ENCODE measurements at places on chromosomes 3 and 15.

- no peak for DNase-seq
Measured at GRCh38 chr3:177936721-177937120, 599.5 kb upstream of the KCNMB2 start.

- DNase-seq, result no peak
Measured at GRCh38 chr3:45082142-45082538, 56.0 kb downstream of the CLEC3B start.

DNA sequence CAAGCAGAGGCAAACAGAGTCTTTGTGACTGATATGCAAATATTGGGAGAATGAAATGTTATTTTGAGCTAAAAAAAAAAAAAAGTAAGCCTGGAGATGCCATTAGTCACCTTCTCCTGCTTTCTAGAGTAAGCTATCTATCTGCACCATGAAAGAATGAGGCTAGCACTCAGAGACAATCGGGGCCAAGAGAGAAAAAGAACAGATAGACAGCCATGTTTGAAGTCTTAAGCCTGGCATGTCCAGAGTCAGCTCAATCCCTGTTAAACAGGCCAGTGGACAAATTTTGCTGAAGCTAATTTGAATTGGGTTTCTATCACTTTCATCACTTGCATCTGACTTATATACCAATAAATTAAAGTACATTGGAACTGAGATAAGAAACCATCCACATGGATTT lies 204.4 kb downstream of the SLC9A9 start:
- no peak for DNase-seq

DNA sequence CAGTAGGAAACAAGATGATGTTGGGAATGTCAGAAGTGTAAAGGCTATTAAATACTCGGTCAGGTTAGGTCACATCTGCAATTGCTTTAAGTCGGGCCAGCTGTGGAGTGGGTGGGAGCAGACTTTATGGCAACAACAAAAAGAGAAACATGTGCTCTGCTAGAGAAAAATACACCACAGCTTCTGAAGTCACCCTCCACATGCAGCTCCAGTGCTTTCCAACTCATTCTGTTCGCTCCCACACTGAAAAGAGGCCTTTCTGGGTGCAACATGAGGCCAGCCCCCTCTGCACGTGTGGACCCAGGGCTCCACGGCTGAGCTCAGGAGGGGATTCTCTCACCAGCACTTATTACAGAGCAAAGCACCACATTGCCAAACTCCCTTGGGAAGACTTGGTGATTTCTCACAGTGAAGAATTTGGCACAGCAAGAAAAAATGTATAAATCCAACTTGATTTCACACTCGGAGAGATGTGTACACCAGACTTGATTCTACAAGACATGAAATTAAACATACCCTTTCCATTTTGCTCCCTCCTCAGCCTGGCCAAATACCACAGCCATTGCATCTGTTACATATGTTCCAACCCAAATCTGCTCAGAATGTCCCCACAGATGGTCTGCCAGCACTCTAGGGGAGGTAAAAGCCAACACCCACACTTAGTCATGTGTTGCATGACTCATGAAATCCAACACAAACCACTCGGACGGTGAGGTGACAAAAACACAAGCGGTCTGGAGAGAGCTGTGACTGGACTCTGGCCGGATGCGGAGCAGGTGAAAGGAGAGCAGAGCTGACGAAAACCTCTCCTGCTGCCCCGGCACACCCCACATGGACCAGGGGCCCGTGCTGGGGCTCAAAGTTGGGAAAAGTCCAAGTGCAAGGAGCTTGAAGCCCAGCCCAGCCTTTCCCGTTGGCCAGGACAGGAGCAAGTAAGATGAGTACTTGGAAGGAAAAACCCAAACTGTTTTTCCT lies 74.6 kb downstream of the ITGB5 start:
- no peak for DNase-seq

GRCh38 chr3:27596921-27597320 lies 112.7 kb upstream of the SLC4A7 start:
- no peak for DNase-seq

DNA sequence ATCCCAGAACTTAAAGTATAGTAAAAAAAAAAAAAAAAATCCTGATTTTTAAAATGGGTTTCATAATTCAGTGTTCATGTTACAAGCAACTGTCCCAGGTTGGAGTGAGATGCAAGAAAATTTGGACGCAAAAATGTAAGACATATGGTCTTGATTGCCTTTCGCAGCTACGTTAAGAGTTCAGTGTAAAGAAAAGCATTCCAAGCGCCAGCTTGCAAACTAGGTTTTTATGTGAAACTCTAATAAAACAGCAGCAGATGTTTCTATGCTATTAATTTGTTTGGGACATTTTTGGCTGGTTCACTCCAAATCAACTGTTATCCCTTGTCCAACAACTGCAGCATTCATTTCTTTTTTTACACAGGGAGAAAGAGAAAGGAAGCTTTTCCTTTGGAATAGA lies 957.8 kb downstream of the ROBO1 start:
- no peak for DNase-seq

GRCh38 chr15:66777596-66778313 lies 75.7 kb downstream of the SMAD6 start:
- no peak for DNase-seq

DNA sequence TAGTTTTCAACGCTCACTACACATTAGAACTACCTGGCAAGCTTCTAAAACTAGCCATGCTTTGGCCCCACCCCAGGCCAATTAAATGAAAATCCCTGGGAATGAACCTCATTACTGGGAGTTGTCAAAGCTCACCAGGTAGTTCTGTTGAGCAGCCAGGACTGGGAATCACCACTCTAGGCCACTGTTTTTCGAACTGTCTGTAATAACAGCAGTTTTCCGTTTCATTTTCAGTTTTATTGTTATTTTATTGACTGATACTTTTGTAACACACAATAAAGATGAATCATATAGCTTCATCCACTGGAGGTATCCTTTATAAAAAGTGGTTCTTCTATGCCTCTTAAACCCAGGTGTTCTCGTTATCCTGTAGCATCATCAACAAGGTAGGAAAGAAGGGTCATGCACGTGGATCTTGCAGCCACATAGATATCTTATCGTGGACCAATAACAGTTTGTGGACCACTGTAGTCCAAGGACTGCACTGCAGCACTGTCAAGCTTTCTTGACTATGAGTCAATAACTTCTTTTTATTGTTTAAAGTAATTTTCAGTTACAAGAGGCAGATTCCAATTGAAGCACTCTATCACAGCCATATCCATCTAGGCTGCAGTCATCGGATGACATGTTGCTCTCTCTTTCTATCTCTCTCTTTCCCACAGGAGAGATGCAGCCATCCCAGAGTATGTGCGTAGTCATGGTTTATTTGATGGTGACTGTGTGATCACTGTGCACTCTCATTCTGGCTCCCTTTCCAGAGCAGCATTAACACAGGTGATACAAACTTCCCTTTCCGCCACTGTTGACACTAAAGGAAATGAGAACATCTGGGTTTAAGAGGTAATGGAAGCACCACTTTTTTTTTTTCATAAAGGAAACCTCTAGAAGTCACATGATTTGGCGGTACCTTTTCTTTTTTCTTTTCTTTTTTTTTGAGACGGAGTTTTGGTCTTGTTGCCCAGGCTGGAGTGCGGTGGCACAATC lies 39.0 kb upstream of the BLM start:
- DNase-seq, result no peak

DNA sequence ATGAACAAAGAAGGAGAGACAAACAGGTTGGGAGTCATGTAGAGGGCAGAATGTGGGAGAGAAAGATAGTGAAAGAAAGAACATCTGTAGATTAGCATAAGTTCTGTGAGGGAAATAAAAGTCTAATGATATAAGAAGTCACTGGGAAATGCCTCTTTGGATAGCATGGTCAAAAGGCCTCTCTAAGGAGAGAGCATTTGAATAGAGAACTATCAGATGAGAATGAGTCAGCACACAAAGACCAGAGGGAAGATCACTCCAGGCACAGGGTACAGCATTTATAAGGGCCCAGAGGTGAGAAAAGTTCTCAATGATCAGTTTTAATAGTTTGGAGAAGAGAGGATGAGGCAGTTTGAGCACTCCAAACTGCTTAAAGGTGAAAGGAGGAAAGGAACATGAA lies 7.9 kb upstream of the CPNE4 start:
- DNase-seq, result no peak

DNA sequence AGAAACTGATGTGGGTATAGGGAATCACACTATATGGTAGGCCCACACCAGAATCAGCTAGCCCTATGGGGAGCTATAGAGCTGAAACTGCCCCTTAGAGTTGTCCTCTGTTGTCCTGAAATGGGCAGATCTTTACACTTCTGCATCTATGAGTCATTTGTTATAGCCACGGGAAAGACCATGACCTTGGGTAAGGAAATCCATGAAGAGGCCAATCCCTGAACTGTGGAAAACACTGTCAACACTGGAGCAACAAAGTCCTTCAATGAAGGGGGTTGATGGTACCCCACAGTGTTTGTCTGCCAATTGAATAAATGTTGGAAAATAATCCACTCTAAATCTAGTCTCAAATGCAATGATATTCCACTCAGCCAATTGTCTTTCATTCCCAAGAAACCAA lies 5.2 kb upstream of the CD200R1 start:
- no peak for DNase-seq

- DNase-seq, result no peak
Measured at GRCh38 chr3:110324171-110324705, 747.4 kb upstream of the NECTIN3 start.

DNA sequence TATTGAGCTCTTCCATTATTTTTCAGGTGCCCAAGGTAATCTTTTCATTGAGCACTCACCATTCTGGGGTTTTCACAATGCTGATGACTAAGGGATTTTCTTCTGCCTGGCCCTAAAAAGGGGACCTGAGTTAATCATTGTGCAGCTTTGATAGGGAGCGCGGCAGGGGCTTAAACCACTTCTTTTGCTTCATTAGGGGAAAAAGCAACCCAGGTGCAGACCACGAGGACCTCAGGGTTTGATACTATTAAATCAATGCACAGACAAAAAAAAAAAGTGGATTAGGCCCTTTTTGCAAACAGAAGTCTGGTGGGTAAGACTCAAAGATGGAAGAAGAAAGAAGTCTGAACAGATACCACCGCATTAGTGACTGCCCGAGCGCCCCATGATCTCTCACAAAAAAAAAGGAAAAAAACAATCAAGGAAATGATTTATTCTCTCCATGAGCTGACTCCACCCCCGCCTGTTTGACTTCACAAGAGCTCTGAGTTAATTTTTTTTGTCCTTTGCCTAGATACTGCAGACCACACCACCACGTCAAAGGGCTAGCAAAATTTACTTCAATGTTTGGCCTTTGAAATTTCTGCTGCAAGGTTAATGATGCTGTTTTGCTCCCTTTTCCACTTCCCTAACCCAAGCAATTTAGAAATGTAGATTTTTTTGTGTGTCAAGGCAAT lies 78.0 kb upstream of the FEZF2 start:
- DNase-seq, result no peak

DNA sequence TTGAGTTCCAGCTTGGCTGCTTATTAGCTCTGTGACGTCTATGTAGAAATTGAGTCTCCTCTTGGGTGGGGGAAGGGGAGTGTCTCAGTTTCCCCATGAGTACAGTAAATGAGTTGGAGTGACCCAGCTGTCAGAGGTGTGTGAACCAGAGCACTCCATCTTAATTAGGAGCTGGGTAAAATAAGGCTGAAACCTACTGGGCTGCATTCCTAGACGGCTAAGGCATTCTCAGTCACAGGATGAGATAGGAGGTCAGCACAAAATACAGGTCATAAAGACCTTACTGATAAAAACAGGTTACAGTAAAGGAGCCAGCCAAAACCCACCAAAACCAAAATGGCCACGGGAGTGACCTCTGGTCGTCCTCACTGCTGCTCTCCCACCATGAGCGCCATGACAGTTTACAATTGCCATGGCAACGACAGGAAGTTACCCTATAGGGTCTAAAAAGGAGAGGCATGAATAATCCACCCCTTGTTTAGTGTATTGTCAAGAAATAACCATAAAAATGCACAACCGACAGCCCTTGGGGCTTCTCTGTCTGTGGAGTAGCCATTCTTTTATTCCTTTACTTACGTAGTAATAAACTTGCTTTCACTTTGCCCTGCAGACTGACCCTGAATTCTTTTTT lies 222.4 kb downstream of the CACNA2D3 start:
- no peak for DNase-seq

GRCh38 chr3:190169243-190169642 lies 48.5 kb upstream of the P3H2 start:
- DNase-seq, result no peak

DNA sequence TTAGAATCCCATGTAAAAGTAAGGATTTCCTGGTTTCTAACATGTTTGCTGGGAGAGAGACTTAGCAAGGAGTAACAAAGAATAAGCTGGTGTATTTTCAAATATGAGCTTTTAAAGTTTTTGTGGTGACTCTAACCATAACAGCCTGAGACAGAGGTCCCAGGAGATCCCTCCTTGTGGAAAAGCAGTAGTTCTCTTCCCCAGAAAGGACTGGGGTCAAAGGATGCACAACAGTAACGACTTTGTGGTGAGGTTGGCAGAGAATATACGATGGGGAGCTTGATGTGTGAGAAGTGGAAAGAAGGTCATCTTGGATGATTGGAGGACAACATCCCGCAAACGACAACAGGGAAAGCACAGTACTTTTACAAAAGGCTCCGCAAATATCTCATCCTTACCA lies 38.2 kb downstream of the ABHD5 start:
- DNase-seq, result no peak

- DNase-seq, result no peak
Measured at GRCh38 chr15:40247406-40247971, 8.6 kb downstream of the PAK6 start.

DNA sequence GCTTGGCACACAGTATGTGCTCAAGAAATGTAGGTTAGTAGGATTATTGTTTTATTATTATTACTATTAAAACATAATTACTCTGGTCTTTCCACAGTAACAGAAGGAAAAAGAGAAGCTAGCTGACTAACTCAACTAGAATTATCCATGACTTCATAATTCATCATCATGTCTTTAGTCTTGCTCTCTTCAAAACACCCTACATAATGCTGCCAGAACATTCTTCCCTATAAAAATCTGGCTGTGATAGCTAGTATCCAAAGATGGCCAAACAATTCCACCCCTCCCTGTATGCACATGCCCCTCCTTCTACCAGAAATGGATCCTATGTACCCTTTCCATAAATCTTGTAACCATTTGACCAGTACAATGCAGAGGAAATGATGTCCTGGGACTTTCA lies 48.8 kb upstream of the SRGAP3 start:
- no peak for DNase-seq

- DNase-seq, result no peak
Measured at GRCh38 chr3:168220556-168220955, 124.8 kb upstream of the GOLIM4 start.

- no peak for DNase-seq
Measured at GRCh38 chr3:78666470-78666800, 1101.4 kb downstream of the ROBO1 start.

GRCh38 chr3:61058836-61059235 lies 192.4 kb downstream of the FHIT start:
- DNase-seq, result no peak

DNA sequence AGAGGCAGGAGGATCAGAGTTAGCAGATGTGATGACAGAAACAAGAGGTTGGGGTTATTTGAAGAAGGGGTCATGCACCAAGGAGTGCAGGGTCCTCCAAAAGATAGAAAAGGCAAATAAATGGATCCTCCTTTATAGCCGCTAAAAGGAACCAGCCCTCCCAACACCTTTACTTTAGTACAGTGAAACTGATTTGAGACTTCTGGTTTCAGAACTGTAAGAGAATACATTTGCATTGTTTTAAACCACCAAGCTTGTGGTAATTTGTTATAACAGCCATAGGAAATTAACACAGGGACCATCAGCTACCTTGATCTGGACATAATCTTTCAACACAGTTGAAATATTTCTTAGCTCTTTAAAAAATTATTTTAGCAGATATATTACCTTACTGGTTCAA lies 166.6 kb downstream of the TIGIT start:
- no peak for DNase-seq
